ENCODE measurements at places on chromosomes 7 and 10. TPM values are rescaled to one million over a fixed set of nuclear protein-coding genes. Genes with fewer than 3 reads are reported as not detected.

TBXAS1 gene
- total RNA-seq, result 7.0 TPM

GJD4 gene
- total RNA-seq, result not detected

THSD7A gene
- not detected for total RNA-seq

EVX1 gene
- total RNA-seq, result not detected

SEMA3C gene
- total RNA-seq, result 28.6 TPM

PVRIG gene
- not detected for total RNA-seq

ITPRID1 gene
- not detected for total RNA-seq

DNMBP gene
- 7.7 TPM for total RNA-seq

DKK1 gene
- 46.2 TPM for total RNA-seq

ZNF32 gene
- total RNA-seq, result 41.3 TPM

RPEL1 gene
- not detected for total RNA-seq

NRCAM gene
- not detected for total RNA-seq

TUBAL3 gene
- not detected for total RNA-seq

AQP1 gene
- not detected for total RNA-seq

AVPI1 gene
- 8.6 TPM for total RNA-seq

HOXA2 gene
- 2.3 TPM for total RNA-seq

H2BK1 gene
- total RNA-seq, result not detected

TRIM50 gene
- not detected for total RNA-seq

SLC16A9 gene
- total RNA-seq, result 0.42 TPM

OR2A14 gene
- not detected for total RNA-seq

UTF1 gene
- not detected for total RNA-seq

LIPK gene
- total RNA-seq, result not detected

IFIT1B gene
- total RNA-seq, result not detected
